Fibroblast of mammary gland (primary cell): ENCODE measurements at places on chromosomes 6 and 20.
A peak's percentile ranks its signal among the peaks of the same experiment; 100 is the strongest.

- DNase-seq = no peak
Observed at GRCh38 chr20:62678553-62678952, 30.1 kb upstream of the NTSR1 start.

GRCh38 chr6:43800746-43801494, 30.9 kb downstream of the VEGFA start:
- DNase-seq = no peak

- DNase-seq = no peak
Observed at GRCh38 chr6:137213331-137213740, 5.8 kb downstream of the IFNGR1 start.

DNA sequence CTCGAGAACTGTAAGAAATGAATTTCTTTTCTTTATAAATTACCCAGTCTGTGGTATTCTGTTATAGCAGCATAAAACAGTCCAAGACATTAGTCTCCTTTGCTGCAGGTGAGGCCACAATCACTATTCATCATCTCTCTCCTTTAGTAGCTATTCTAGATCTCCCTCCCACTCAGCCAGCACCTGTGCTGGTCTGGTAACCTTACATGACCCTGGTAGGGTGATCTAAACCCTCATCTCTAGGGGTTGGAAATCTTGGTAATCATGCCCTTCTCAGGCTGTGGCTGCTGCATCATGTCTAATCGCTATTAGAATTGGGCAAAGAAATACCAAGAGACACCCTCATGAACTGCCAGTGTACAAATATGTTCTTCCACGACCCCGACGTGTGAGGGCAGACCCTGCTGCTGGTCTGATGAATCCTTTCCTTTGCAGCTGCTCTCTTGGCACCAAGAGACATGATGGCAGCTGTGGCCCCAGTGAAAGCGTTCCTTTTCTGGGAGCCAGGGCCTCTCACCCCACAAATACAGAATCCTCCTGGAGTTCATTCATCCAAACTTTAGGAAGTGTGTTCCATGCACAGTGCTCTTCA, 23.0 kb upstream of the IGF2R start:
- DNase-seq = no peak

DNA sequence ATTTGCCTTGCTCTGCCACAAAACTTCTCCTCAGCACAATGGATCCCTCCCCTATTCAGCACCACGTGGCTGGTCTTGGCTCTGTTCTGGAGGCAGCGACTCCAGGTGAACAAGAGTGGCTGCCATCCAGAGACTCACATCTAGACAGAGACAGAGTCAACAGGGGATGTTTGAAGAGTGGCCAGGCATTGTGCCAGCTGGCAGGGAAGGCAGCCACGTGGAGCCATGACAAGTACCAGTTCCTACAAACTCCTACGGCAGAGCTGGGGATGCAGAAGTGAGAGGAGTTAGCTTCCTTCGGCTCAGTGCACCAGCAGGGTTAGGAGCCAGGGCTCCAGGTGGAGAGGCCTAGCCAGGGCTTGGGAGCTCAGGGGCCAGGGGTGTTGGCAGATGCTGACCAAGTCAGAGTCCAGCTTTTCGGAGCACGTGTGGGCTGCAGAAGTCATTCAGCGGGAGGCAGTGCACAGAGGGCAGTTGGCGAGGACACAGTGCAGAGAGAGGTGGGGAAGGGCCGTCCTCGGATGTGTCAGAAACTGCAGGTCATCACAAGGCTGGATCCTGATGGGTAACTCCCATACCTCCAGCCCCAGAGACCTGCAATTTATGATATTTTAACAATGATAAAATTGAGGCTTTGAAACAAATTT, 171.7 kb upstream of the PDE10A start:
- DNase-seq = peak; percentile 26

GRCh38 chr6:33144373-33144772, 47.9 kb downstream of the COL11A2 start:
- DNase-seq = peak; percentile 37

- no peak for DNase-seq
Observed at GRCh38 chr6:91198588-91199255, 611.9 kb upstream of the MAP3K7 start.

- no peak for DNase-seq
Observed at GRCh38 chr6:35916056-35916455, 4.8 kb downstream of the SRPK1 start.

DNA sequence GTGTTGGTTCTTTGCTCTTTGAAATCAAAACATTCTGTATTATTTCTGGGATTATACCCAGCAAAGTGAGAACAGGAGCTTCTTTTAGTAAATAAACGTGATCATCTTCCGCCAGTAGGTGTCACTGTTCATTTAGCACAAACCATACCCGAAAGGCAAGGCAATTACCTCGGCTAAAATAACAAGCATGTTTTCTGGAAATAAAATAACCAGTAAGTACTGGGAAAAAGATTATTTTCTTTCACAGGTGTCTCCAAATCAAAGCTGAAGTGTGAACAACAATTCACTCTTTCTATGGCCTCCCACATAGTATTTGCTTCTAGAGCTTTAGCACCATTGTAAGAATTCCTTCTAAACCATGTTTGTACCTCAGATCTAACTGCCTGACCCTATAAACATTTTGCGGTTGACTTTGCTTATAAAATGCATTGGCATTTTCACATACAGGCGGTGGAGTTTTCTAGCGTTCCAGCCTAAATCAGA, 144.6 kb upstream of the AGPAT4 start:
- peak; percentile 93 for DNase-seq

- no peak for DNase-seq
Observed at GRCh38 chr6:15484821-15485220, 178.0 kb downstream of the DTNBP1 start.

- no peak for DNase-seq
Observed at GRCh38 chr20:19283490-19284025, 71.1 kb downstream of the SLC24A3 start.

DNA sequence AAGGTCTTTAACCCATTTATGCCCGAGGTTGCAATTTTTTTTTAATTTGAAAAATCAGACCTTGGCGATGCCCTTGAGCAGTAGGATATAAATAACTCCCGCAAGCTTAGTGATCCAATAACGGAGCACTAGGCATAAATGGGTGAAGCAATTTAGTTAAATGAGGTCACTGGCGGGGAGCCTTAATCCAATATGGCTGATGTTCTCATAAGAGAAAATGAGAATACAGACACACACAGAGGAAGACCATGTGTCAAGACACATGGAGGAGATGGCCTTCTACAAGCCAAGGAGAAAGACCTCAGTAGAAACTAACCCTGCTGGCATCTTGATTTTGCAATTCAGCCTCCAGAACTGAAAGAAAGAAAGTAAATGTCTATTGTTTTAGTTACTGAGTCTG, 735 bp downstream of the SIRPG start:
- no peak for DNase-seq

DNA sequence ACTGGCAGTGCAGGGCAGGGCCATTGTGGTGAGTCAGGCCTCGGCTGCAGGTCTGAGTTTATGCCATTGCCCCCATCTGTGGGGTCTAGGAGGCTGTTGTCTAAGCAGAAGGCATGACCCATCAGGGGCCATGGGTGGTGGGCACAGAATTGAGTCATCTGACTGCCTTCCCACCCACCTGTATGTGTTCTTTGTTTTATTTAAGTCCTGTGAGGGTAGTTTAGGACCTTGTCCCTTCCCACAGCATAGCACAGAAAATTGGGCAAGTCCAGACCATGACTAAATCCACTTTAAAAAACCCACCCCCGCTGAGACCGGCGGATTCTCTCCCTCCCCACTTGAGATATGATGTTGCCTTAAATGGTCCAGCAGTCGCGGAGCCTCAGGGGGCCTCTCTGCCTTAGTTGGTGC, 40.3 kb downstream of the ERMARD start:
- no peak for DNase-seq

GRCh38 chr6:2919401-2919800, 16.3 kb upstream of the SERPINB9 start:
- DNase-seq = no peak

- DNase-seq = no peak
Observed at GRCh38 chr6:111874025-111874415, 768 bp upstream of the FYN start.

- no peak for DNase-seq
Observed at GRCh38 chr6:107840636-107841274, 16.6 kb upstream of the SCML4 start.

GRCh38 chr6:47256361-47256760, 53.3 kb downstream of the TNFRSF21 start:
- DNase-seq = peak; percentile 21

DNA sequence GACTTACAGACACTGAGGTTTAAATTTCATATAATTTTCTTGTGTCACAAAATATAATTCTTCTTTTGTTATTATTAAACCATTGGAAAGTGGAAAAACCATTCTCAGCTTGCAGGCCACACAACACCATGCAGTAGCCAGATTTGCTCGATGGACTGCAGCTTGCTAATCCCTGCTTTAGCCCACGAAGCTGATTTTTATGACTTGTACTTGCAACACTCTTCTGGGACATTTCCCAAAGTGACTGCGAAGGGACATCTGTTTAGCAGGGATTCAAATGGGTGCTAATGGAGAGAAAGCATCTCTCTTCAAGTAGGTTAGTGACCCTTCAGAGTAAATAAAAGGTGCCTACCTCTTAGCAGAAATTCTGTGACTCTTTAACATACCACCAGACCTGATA, 304.6 kb upstream of the ZFP64 start:
- no peak for DNase-seq

DNA sequence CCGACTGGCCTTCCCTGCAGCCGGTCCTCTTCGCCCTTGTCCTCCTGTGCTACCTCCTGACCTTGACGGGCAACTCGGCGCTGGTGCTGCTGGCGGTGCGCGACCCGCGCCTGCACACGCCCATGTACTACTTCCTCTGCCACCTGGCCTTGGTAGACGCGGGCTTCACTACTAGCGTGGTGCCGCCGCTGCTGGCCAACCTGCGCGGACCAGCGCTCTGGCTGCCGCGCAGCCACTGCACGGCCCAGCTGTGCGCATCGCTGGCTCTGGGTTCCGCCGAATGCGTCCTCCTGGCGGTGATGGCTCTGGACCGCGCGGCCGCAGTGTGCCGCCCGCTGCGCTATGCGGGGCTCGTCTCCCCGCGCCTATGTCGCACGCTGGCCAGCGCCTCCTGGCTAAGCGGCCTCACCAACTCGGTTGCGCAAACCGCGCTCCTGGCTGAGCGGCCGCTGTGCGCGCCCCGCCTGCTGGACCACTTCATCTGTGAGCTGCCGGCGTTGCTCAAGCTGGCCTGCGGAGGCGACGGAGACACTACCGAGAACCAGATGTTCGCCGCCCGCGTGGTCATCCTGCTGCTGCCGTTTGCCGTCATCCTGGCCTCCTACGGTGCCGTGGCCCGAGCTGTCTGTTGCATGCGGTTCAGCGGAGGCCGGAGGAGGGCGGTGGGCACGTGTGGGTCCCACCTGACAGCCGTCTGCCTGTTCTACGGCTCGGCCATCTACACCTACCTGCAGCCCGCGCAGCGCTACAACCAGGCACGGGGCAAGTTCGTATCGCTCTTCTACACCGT, 6.1 kb downstream of the UBD start:
- peak; percentile 80 for DNase-seq

GRCh38 chr20:53872081-53872541, 198.3 kb downstream of the BCAS1 start:
- no peak for DNase-seq

DNA sequence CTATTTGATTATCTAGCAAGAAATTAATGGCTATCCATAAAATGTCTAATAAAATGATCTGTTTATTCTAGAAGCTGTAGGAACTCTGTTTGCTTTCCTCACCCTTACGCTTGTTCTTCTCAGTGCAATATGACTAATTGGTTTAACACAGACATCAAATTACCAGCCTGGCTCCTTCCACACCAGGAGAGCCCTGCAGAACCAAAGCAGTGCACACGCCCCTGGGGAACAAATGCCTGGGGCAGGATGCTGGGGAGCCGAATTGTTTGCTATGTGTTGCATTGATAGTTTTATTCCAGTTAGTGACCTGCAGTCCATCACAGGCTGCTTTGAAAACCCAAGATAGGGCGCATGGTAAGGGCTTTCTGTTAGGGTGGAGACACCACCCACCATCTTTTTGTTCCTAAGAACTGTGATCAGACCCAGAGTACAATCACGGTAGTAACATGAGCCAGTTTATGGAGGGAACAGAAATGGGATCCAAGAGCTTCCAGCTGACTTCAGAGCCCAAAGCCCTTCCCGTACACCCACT, 126.4 kb upstream of the CD93 start:
- no peak for DNase-seq

DNA sequence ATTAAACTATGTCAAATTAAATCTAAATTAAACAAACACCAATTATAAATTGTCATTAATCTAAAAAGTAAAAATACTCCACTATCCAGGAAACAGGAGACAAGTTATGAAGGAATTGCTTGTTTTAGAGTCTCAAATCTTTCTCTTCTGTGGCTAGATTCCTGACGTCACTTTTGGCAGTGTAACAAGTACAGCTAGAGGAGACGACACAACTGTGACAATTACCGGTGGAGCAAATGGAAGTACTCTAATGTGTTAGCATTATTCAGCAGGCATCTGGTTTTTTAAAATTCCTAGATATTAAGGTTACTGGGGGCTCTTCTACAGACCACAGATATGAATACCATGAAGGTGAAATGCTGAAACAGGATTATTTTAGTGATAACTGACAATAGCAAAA, 1042.7 kb downstream of the EPHA7 start:
- DNase-seq = no peak

DNA sequence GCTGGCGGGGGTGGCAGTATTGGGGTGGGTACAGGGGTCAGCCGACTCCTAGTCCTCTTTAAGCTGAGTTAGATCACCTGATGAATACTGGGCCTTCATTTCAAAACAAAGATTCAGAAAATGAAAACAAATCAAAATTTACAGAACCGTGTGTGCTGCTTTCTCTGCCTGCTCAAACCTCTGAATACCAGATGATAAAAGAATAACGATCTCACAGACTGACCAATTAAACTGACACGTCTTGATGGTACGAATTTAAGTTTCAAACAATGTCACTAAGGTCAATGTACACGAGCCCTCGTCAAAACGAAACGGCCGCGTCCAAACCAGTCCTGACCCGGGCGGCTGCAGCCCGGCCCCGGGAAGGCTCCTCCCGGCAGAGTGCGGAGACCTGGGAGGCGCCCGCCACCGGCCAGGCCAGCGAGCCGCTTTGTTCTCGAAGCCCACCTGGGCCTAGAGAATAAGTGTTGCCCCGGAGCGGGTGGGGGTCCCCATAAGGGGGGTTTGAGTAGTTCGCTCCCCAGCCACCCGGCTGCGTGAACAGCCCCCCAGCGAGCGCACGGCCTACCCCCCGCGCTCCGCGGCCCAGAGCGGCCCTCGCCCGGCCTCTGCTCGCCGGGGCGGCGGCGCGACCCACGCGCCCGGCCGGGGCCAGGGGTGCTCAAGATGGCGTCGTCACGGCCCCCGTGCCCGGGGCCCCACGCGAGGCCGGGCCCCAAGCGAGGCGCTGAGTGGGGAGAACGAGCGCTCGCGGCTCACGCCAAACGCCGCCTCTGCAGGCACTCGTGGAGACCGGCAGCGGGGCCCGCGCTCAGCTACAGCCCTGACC, 728 bp downstream of the PSMA7 start:
- DNase-seq = no peak

DNA sequence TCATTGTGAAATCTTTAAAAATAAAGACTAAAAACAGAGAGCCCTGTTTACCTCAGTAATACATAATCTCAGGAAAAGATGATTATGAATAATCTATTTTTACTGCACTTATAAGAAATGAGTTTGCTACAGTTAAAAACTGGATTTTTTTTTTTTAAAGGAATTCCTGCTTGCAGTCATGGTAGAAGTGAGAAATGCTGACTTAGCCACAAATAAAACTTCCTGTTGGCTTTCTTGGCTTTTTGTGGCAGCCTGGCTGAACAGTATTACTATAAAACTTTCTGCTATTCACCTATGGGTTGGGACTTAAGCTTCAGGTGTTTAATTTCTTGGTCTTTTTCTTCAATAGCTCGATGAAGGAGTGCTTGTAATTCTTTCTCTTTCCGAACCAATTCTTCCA, 12.0 kb upstream of the MAP7 start:
- no peak for DNase-seq
